ENCODE measurements at places on chromosomes 11 and 22.

DNA sequence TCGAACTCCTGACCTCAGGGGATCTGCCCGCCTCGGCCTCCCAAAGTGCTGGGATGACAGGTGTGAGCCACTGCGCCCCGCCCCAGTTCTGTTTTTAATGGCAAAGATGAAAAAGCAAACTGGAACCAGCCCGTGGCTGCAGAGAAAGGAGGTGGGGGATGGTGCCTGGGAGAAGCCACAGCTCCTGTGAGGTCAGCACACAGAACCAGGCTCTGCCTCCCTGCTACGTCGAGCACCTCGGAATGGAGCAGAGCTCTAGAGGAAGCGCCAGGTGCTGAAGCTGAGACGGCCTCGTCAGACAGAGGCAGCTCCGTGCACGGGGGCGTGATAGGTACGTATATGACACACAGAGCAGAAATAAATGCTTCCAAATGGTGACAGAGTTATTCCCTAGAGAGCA, 8.5 kb downstream of the DRD4 start:
- DNase-seq = no peak

DNA sequence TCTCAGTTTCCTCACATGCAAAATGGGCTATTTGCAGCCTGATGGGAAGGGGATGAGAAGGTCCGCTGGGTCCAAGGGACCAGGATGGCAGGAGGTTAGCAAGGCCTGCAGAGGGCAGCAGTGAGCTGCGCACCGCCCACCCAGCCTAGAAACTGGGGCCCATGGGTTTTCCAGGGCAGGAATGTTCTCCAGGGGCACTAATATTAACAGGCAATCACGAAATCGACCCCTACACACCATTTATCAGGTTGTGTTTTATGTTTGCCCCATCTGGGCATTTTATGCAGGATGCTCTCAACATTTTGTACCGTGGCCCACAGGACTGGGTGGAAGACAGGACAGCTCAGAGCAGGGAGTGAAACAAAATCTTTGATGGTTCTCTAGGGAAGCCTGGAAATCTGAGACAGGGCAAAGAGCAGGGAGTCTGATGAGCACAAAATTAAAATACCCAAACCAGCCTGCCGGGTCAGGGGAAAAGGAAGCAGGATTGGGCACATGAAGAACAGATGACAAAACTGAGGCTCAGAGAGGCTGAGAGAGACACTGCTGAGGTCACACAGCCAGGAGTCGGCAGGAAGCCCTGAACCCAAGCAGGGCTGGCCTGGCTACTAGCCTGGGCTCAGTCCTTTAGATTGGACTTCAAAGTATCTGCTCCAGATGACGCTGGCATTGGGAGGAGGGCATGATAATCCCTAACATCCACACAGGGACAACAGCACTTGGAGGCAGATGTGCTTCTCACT, 1.6 kb upstream of the BCR start:
- peak; percentile 70 for DNase-seq

GRCh38 chr11:86519064-86519911, 144.6 kb downstream of the CCDC81 start:
- DNase-seq = peak; percentile 78

GRCh38 chr11:102780491-102780918, at the start of gene MMP10:
Gene MMP10 (minus strand): TSS chr11:102780628. CDS start chr11:102780591, 37 bp downstream.
- peak; percentile 69 for DNase-seq

- DNase-seq = peak; percentile 39
Observed at GRCh38 chr11:69040581-69041260, 8.0 kb upstream of the TPCN2 start.

- DNase-seq = no peak
Observed at GRCh38 chr11:33953289-33953688, 61.4 kb upstream of the LMO2 start.

DNA sequence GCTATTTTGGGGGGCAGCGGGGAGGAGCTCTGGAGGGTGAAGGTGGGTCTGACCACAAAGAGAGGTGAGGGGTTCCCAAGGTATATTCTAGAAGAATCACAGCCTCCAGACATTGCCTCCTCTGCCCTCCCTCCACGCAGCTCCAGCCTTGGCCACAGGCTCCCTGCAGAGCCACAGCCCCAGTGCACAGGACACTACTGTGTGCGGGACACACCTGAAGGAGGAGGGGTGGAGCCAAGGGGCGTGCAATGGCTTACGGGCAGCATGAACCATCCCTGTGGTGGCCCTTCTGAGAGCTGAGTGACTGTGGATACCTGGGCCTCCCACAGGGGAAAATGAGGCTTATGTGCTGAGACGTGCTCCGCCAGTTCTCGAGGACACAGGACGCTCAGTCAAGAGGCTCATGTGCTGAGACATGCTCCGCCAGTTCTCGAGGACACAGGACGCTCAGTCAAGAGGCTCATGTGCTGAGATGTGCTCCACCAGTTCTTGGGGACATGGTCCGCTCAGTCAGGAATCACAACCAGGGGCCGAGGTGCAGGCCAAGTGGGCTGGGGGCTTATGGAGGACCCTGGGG, 417.3 kb downstream of the SHANK2 start:
- no peak for DNase-seq

- no peak for DNase-seq
Observed at GRCh38 chr11:46198245-46199240, 77.3 kb upstream of the PHF21A start.

DNA sequence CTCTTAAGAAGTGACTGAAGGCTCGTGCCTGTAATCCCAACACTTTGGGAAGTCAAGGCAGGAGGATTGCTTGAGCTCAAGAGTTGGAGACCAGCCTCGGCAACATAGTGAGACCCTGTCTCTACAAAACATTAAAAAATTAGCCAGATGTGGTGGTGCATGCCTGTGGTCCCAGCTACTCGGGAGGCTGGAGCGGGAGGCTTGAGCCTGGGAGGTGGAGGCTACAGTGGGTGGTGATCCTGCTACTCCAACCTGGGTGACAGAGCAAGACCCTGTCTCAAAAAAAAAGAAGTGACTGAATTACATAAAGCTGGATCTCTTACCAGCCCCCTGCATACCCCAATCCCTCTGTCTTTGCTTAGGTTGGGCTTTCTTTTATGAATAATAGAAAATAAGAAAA, 58.1 kb downstream of the C22orf31 start:
- no peak for DNase-seq

GRCh38 chr22:22210375-22210774, 34.2 kb upstream of the VPREB1 start:
- DNase-seq = peak; percentile 54

- no peak for DNase-seq
Observed at GRCh38 chr22:45475063-45475747, 27.5 kb upstream of the FBLN1 start.

GRCh38 chr11:31529189-31529588, 19.6 kb downstream of the ELP4 start:
- DNase-seq = no peak

DNA sequence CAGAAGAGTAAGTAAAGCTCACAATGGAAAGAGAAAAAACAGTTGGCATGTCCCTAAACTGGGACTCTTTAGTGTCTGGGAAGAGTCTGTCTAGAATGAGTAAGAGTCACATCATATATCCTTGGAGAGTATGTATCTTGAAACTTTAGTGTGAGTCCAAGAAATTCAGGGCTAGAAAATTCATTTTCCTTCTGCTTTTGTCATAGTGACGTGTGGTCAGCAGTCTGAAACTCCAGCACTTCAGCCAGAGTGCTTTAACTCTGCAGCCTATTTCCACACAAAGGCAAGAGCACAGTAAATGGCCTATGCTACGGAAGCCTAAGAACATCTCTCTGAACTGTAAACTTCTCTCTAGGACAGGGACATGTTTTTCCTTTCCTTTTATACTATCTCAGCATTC, 174.1 kb downstream of the FAM181B start:
- no peak for DNase-seq

DNA sequence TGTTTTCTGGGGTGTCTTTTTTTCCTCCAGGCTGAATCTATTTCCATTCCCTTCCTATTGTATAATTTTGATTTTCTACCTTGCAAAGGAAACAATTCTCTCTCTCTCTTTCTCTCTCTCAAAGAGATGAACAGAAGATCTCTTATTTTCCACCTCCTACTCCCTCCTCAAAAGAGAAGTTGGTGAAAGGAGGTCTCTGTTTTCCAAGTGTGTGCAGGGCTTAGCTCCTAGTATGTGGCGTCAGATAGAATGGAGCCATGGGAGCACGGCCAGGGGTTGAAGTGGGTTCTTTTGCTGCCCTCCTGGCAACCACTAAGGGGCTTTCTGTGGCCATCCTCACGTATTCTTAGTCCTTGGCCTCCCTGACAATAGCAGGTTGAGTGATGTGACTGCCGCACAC, 480 bp downstream of the TRIM34 start:
- no peak for DNase-seq

DNA sequence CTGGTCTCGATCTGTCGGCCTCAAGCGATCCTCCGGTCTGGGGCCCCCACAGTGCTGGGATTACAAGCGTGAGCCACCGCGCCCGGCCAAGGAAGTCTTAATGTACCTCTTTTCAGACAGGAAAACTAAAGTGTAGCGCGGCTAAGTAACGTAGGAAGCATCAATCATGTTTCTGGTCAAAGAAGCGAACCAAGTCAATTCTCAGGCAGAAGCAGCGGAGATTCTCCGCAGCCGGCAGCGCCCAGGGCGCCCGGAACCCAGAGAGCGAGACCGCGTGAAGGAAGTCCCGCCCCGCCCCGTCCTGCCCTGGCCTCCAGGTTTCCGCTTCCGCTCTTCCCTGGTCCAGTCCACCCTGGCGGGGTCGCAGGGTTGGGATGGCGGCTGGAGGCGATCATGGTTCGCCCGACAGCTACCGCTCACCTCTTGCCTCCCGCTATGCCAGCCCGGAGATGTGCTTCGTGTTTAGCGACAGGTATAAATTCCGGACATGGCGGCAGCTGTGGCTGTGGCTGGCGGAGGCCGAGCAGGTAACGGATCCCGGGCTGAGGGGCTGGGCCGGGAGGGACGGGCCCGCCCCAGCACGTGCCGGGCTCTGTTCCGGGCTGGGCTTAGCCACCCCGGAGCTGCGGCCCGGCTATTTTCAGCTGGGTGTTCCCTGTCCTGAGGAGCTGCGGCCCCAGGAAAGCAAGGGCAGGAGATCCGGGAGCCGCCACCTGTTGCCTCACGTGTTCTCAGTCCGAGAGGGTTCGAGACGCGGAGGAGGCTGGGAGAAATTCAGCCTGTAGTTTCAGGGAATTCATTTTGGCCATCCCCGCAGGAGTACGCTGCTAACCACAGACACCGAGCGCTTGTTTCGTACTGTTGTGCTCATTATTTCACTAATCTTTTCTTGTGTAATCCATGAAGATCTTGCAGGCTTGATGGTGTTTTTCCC, at the start of gene ADSL:
TSS of gene ADSL (plus strand) at position 316 of the 934 bp plus-strand sequence. CDS start at position 375, 59 bp downstream.
- peak; percentile 83 for DNase-seq

DNA sequence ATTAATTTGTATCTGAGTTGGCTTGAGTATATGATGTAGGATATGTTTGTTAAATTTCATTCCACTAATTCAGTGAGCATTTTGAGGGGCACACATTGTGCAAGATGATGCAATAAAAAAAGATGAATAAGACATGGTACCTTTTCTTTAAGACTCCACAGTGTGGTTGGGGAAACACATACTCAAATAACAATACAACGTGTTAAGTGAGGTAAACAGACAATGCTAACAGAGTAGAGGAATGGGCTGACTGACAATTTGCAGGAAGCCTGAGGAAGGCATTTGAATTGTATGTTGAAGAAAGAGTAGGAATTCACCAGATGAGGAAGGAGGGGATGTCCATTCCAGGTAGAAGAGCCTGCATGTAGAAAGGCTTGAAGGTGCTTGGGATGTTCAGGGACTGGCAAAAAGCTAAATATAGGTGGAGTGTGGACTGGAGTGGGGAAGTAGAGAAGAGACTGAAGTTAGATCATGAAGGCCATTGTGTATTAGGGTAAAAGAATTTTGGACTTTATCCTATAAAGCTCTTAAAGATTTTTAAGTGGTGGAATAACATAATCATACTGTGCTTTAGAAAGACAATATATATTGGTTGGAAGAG, 6.8 kb downstream of the RNF169 start:
- peak; percentile 38 for DNase-seq

- DNase-seq = no peak
Observed at GRCh38 chr11:64268893-64269539, 15.4 kb downstream of the BAD start.

GRCh38 chr22:43693249-43693648, 118.9 kb downstream of the EFCAB6 start:
- DNase-seq = no peak

- DNase-seq = no peak
Observed at GRCh38 chr11:1148752-1149180, 9.0 kb upstream of the MUC5AC start.
